ENCODE measurements at places on chromosomes 12 and 14. TPM values are rescaled to one million over a fixed set of nuclear protein-coding genes. Genes with fewer than 3 reads are reported as not detected.

DNA sequence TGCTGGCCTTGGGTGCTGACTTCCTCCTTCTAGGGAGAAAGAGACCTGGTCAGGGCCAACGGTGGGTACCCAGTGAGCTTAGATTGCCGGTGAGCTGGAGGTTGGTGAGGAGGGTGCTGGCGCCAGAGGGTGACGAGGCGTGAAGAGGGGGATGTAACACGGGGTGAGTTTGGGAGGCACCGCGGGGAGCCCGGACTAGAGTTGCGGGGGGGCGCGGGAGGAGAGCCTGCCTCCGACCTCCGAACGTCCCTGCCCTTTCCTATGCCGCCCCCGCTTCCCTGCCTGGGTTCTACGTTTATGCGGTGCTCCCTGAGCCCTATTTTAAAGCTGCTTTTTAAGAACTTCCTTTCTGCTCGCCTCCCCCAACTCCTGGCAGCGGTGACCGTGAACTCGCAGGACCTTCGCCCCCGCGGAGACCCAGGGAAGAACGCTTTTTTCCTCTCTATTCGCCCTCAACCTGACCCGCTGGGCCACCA, 18.6 kb downstream of the OR6S1 start:
- DNase-seq = no peak

DNA sequence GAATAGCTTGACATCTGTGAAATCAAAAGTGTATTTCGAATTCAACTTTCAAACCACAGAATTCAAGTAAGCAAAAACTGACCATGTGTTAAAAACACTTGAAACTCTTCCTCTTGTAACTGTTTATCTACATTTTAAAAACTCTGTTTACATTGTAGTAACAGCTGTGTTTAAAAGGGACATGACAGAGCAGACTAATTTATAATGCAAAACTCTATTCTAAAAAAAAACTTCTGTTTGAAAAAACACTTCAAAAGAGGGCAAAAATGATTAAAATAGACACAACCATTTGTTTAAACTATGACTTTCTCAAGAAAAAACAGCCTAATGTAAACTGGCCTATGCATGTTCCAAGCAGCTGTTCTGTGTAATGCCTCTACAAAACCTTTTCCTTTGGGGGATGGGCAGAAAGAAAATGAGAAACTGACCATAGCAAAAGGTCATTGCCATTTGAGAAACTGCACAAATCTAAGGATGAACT, 149.1 kb upstream of the HMGA2 start:
- DNase-seq = no peak

DNA sequence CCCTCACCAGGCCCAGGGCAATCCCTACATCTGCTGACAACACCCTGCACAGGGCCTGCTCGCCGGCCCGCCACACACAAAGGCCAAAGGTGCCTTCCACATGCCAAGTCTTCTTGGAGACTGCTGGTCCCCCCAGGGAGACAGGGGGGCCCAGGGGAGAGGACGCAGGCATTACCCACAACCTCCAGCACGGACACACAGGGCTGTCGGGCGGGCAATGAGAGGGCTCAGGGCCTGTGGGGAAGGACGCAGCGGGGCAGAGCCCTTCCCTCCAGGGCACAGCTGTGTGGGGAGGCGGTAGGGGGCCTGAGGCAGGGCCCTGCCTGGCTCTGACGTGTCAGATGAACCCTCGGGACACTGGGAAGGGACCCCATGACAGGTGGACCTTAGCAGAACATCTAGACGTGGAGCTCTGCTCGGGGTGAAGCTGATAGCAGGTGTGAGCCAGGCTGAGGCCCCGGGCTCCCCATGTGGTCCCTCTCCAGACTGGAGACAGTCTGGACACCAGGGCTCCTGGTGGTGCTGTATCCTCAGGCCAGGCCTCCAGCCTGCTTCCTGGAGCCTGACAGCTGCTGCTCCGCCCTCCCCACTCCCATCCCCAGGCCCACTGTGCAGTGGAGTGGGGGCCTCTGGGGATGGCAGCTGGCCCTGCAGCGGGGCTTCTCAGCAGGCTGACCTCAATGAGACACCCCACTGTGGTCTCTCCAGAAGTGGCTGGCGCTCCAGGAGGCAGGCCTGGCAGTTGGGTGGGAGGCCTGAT, 31.6 kb upstream of the NUDT14 start:
- DNase-seq = no peak

GRCh38 chr12:30902001-30902400, 24.5 kb upstream of the TSPAN11 start:
- DNase-seq = no peak

DNA sequence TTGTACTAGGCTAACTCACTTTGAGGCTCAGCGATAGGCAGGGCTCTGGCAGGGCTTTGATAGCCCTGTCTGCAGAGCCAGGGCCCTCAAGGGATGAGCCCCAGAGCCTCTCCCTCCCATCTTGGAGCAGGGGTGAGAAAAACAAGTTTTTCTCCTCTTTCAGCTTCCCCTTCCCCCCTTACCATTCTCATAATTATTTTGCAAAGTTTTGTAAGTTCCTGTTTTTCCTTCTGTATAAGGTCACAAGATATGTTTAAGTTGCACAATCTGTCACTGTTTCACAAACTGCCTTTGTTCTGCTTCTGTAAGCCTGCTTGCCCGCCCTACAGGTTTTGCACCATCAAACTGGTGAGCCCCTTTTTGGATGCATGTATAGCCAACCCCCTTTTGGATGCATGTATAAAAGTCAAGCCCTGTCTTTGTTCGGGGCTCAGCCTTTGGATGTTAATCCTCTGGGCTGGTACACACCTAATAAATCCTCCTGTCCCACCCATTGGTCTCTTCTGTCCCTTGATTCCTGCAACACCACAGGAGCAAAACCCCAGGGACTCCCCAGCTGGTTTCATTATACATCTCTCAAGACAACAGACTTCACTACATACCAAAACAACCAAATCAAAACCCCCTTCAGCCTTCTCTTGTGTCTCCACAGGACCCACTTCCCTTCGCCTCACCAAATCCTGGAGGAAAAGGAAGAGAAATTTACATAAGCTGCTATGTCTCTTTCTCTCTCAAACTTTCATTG, 52.5 kb upstream of the RESF1 start:
- DNase-seq = no peak

DNA sequence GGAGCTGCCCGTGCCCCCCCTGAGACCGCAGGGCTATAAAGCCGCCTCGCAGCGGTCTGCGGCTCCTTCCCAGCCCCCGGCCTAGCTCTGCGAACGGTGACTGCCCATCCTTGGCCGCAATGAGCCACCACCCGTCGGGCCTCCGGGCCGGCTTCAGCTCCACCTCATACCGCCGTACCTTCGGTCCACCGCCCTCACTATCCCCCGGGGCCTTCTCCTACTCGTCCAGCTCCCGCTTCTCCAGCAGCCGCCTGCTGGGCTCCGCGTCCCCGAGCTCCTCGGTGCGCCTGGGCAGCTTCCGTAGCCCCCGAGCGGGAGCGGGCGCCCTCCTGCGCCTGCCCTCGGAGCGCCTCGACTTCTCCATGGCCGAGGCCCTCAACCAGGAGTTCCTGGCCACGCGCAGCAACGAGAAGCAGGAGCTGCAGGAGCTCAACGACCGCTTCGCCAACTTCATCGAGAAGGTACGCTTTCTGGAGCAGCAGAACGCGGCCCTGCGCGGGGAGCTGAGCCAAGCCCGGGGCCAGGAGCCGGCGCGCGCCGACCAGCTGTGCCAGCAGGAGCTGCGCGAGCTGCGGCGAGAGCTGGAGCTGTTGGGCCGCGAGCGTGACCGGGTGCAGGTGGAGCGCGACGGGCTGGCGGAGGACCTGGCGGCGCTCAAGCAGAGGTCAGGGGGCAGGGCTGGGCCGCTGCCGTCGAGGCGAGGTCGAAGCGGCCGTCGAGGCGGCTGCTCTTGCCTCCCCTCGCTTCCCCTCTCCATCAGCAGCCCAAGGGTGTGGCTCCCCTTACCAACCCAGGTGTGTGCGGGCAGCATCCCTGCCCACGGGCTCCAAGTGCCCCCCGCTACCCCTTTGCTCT, at the start of gene PRPH:
TSS of gene PRPH (plus strand) at position 66 of the 855 bp plus-strand sequence. CDS start at position 120, 54 bp downstream.
- DNase-seq = no peak

- DNase-seq = no peak
Observed at GRCh38 chr14:53824061-53824460, 132.6 kb downstream of the BMP4 start.

DNA sequence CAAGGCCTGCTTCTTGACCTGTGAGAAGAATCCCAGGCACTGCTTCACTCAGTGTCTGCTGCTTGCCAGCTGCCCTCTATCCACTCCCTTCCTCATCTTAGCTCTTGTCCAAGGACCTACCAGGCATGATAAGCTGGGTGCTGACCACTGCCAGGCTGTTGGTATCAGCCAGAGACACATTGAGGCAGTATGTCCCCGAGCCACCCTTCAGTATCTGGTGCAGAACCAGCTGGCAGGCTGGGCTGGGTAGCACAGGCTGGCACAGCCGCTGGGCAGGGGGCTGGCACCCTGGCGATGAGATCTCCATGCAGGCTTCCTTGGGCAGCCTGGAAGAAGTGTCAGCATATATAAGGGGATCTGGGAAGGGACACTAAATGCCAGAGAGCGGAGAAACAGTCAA, 10.5 kb downstream of the PMEL start:
- DNase-seq = no peak

TBPL2 gene
- not detected for total RNA-seq

CLBA1 gene
- total RNA-seq = 3.0 TPM

SLC39A5 gene
- not detected for total RNA-seq

CACNA2D4 gene
- total RNA-seq = 3.9 TPM

TMTC3 gene
- 18.3 TPM for total RNA-seq

KRT79 gene
- total RNA-seq = 2.8 TPM

DEPDC4 gene
- total RNA-seq = not detected

SIX6 gene
- total RNA-seq = not detected

ADCY4 gene
- 144 TPM for total RNA-seq

KITLG gene
- 29.8 TPM for total RNA-seq

NDRG2 gene
- total RNA-seq = 444 TPM

KRT6C gene
- not detected for total RNA-seq

NFATC4 gene
- 9.2 TPM for total RNA-seq
